ENCODE measurements at places on chromosomes 16 and 17.
A peak's percentile ranks its signal among the peaks of the same experiment; 100 is the strongest.

- DNase-seq: peak; percentile 56
These were observed 2.8 kb upstream of the SOCS1 start for GRCh38 chr16:11258553-11259492.

- no peak for DNase-seq
These were observed 1.2 kb downstream of the G6PC3 start for GRCh38 chr17:44071772-44072171.

DNA sequence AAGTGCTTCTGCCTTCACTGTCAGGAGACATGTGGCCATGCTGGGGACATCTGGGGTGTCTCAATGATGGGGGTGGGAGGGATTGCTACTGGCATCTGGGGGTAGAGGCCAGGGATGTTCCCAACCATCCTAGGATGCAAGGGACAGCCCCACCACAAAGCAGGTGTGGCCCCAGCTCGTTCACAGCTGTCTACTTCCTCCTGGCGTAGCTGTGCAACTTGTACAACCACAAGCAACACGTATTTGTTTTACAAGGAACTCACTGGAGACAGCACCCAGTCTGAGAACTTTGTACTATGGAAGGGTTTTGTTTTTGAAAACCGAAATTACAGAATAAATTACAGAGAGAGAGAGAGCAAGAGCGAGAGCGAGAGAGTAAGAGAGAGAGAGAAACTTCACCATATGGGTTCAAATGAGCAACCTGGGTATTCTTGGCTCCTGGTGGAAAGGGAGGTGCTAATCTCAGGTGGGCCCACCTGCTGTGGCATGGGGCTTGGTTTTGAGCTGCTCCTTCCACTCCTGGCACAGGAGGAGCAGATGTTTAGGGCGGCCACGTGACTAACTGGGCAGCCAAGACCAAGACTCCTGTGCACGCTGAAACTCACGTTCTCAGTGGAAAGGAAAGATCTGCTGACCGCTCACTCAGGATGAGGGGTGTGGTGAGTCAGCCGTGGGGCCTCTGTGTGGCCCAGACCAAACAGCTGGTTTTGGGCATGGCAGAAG, 17.5 kb upstream of the TNFRSF13B start:
- no peak for DNase-seq

DNA sequence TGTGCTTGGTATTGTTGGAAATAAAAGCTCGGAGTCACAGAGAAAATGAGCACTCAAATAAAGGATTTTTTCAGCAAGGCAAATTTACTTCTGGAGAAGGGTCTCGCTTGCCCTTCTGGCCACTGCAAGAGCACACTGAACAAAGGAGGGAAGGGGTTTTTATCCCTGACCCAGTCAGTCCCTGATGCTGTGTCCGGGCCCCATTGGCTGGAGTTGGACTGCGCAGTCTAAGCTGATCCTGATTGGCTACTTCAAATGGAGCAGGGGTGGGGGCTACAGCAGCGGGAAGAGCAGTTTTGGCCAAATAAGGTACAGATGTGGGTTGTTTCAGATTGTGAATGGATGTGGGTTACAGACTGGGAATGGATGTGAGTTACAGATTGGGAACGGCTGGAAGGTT, 4.3 kb upstream of the NLRP1 start:
- no peak for DNase-seq

DNA sequence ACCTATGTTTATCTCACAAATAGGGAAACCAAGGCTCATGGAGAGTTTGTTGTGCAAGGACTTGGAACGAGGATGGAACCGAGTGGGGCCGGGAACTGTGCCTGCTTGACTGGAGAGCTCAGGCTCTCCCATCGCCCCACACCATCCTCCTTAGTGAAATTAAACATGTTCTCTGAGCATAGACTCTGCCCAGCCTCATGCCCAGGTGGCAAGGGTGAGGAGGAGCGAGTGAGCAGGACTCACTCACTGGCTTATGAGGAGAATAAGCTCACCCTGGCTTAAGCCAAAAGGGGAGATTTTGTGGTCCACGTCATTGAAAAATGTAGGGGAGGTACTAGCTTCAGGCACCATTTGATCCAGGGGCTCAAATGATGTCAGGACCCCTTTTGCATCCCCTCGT, 44.8 kb downstream of the NKD1 start:
- DNase-seq: no peak

- no peak for DNase-seq
These were observed 1.7 kb downstream of the MAP3K3 start for GRCh38 chr17:63623786-63624530.

DNA sequence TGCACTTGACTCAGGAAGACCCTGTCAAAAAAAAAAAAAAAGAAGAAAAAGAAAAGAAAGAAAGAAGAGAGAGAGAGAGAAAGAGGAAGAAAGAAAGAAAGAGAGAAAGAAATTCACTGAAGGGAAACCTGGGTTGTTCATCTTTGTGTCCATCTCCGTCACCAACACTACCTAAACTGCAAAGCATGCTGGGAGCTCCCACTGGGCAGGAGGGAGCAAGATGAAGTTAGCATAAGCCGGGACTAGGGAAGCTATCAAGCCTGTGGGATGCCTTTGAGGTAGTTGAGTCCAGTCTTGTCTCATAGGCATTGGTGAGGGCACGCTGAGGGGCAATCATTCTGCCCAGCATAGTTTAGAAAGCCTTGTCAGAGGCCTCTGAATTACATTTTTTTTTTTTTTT, 7.6 kb upstream of the CBFB start:
- no peak for DNase-seq

Data from heart left ventricle (tissue), 16 donors.